ENCODE measurements at places on chromosomes 2 and 18.

DNA sequence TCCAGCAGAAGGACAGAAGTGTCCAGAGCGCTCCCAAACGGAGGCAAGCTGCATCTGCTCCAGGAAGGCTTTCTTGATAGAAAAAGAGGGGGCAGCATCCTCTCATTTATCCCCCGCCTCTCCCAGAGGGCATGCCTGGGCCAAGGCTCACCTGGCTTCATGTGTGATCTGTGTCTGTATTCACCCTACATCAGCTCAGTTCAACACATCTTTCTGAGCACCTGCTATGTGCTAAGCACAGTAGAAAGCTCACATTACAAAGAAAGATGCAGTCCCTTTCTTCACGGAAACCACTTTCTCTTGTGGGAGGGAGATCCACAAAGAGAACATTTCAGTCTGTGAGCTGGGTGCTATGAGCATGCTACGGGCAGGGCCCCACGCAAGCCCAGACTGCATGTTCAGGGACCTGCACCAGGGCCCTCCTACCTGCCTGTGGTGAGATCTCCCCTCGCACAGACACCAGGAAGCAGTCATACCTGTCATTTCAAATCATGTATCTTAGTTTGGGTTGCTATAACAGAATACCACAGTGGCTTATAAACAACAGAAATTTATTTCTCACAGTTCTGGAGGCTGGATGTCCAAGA lies 90.7 kb downstream of the PDCL3 start:
- peak; percentile 80 for DNase-seq

- no peak for DNase-seq
These were observed 64.8 kb upstream of the CHST9 start for GRCh38 chr18:27249933-27250332.

DNA sequence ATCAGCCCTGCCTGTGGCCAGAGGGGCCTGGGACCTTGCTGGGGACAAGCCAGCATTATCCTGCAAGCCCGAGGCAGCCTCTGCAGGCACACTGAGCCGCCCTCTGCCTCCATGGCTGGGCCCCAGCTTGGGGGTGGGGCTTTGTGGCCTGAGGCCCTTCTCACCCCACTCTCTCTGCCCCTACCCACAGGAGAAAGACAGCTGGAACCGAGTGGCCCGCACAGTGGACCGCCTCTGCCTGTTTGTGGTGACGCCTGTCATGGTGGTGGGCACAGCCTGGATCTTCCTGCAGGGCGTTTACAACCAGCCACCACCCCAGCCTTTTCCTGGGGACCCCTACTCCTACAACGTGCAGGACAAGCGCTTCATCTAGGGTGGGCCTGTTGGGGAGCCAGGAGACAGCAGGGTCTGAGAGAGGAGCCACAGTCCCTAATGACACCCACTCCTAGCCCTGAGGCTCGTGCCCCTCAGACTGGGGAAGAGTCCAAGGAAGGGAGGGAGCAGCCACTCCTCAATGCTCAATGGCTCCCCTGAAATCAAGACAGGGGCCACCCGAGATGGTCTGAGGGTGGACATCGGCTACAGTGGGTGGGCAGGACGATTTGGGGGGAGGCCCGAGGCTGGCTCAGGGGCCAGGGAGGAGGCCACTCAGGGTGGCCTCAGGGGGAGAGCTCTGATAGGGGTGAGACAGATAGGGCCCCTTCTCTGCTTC lies 4.4 kb upstream of the CHRNG start:
- DNase-seq = no peak

- DNase-seq = no peak
These were observed 45.5 kb upstream of the FZD5 start for GRCh38 chr2:207815254-207815653.

- DNase-seq = no peak
These were observed 47.9 kb downstream of the EML6 start for GRCh38 chr2:54771166-54771885.

- DNase-seq = no peak
These were observed 295 bp downstream of the GAREM1 start for GRCh38 chr18:32470460-32470713.

DNA sequence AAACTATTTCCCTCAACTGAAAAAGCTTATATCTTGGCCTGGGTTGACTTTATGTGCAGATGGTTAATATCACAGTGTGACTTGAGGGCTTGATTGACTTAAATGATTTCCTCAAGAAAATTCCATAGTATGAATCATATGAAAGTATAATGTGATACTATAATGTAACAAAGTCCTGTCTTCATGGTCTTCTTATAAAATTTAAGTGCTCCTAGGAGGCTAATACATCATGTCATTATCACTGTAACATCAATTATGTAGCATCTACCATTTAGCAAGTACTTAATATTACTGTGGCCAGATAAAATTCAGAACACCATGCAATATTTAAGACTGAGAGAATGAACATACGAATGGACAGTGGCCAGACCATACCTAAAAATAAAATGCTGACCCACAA lies 276.1 kb downstream of the RIT2 start:
- DNase-seq = no peak

DNA sequence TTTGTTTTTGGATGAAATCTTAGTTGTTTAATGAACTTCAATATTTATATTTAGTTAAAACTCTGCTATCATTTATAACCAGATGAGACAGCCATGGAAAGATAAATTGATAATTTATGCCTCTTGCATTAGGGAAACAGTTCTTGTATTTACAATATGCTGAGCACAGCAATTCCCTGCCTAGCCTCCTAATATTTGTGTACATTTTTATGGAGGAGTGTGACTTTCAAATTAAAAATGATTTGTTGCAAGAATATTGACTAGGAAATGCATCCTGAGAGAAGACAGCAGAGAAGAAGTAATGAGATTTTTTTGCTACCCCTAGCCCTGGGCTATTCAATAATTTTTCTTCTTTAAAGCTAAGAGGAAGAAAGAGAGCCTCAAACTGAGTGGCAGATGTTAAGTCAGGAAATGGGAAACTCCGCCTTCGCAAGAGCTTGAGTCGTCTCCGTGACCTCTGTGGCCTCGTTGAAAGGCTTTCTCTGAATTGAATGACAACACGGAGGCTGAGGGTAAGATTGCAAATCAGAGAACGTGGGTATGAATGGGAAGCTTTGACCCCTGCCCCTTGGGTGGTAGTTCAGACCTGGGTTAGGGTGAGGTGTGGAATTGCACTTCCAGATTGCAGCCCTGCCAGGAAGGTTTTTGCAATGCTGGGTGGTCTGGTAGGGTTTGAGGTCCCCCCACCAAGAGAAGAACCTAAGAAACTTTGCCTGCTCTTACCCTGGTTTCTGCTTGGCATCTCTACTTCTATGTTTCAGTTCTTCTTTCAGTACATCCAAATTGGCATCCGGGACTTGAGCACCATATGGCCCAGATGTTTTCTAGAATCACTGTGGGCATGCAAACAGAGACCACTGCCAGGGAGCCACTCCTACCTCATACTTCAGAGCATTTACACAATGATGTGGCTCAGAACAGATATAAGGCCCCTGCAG lies 210.3 kb upstream of the RBMS1 start:
- no peak for DNase-seq

DNA sequence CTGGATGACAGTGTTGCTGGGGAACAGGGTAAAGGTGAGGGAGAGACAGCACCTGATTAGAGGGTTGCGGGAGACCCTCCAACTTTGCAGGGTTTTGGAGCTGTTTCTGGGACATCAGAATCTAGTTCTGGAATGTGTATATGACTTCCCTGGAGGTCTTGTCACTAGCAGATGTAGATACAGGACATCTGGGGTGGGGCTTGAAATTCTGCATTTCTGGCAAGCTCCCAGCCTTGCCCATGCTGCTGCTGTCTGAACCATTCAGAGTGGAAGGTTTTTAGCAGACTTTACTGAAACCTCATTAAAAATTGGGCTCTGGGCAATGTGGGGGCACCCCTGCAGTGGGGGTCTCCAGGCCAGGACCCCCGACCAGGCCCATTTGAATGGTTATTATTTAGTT lies 220.3 kb upstream of the SKOR2 start:
- no peak for DNase-seq

- no peak for DNase-seq
These were observed 31.9 kb downstream of the TFCP2L1 start for GRCh38 chr2:121253021-121253673.

DNA sequence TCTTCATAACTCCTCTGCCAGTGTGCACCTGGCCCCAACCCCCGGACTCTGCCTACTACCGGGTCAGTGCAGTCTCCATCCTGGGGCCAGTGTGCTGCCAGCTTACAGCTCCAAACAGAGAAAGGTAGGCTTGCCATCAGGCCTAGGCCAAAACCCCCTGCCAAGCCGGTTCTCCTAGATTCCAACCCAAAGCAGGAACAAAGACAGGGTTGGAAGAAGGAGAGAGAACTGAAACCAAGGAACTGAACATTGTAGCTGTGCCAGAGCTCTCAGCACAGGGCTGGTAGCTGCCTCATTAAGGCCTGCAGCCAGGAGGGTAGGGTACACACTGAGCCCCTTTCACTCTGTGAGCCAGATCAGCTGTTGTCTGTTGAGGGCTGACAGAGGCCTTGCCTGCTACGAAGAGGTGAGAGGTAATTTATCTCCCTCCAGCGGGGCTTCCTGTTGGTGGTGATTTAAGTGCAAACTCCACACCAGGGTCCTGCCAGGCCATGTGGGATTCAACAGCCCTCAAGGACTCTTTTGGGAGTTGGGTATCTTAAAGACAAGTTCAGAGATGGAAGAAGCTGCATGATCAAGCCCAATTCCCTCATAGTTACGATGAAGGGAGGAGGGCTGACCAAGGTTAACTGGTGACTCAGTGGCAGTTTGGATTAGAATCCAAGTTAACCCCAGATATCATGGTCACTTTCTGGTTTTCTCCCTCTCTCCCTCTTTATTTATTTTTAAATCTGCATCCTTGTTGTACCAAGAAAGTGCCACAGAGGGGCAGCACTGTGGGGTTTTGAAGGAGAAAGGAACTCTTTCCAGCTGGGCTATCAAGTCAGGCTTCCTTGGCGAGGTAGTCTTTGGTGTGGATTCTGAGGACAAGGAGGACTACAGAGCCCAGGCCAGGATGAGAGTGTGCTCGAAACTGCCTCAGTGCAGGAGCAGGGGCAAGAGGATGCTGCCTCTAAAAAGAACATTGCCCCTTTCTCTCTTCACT lies 48.1 kb downstream of the CYRIA start:
- no peak for DNase-seq

GRCh38 chr2:176652300-176653182 lies 383.3 kb downstream of the MTX2 start:
- DNase-seq = no peak

DNA sequence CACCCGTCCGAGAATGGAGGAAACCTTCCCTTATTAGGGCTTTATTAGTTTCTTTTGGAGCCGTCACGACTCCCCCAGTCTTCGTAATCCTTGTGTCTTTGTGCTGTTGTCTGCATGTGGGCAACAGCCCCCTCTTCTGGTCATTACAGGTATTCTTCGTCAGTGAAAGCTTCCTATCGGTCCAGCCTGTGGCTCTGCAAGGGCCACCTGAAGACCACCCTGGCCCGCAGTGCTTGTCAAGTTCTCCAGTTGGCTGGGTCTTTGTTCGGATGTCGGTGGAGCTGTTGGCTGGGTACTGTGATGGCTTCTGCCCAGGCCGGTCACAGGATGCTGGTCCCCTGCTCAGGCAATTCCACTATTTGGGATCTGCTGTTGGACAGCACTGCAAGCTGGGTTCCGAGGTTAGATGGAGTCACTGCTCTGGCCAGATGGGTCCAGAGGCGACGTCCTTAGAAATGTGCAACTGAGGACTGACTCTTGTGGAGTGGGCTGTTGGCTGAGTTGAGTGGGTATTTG lies 19.2 kb downstream of the E2F6 start:
- peak; percentile 75 for DNase-seq

DNA sequence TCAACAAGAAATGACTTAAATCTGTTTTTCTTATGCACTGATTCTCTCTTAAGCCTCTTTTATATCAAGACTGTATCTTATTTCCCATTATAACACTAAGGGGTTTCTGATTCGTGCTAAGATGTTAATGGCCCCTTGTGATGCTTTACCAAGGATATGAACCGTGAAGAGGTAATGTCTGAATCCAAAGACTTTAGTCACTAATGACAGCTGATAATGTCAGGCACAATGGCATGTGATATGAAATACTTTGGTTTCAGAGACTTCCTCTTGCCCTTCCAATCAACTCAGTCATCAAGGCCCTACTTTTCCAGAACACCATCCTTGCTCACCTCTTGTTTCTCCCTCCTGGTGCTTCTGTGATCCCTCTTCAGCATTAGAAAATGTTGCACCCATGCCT lies 262.8 kb downstream of the KCNE4 start:
- DNase-seq = no peak

GRCh38 chr2:174053355-174054151 lies 88.4 kb upstream of the SP3 start:
- no peak for DNase-seq

DNA sequence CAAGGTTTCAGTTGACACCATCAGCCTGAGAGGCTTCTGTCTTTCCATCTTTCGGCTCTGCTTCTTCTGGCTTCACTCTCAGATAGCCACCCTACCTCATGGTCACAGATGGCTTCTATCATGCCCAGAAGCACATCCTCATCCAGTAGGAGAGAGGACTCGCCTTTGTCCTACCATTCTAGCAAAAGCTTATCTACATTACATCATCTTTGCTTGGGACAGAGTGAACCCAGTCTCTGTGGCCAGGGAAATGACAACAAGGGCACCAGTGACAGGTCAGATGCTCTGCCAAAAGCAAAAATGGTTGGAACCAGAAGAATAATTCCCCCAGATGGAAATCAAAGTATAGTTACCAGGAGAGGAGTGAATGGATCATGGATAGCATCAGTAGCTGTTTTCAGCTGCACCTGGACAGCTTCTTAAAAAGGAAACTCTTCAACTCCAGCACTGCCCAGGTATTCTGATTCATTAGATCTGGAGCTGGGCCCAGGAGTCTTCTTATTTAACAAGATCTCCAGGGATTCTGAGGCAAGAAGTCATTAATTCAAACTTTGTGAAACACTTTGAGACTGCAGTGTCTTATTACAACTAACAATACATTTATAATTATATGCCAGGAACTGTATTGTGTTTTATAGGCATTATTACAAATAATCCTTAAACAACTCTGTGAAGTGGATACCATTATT lies 257.7 kb upstream of the UBE2E3 start:
- no peak for DNase-seq

DNA sequence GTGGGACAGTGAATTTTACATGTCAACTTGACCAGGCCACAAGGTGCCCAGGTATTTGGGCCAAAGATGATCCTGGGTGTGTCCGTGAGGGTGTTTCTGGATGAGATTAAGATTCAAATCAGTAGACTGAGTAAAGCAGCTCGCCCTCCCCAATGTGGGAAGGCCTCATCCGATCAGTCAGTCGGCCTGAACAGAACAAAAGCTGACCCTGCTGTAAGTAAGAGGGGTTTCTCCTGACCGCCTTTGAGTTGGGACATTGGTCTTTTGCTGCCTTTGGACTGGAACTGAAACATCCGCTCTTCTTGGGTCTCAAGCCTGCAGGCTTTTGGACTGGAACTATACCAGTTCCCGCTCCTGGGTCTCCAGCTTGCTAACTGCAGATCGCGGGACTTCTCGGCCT lies 233.3 kb downstream of the KLHL29 start:
- DNase-seq = no peak

DNA sequence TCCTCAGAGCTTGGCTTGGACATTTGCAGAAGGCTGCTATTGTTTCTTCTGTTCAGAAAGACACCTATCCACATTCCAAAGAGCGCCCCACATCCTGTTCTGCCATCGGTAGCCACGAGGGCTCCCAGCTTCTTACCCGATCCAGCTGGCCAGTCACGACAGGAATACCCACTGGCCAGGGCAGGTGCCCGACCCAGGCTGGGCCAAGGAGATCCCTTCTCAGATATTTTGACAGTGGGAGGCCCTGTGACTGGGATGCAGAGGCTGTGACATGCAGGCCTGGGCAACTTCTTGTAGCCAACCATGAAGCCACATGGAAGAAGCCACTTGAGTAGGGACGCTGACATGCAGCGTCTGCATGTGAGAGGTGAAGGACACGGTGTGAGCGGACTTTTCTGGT lies 34.5 kb downstream of the KCNIP3 start:
- DNase-seq = no peak

- DNase-seq = no peak
These were observed 15.9 kb downstream of the FAM168B start for GRCh38 chr2:131077182-131077846.
